ENCODE measurements at places on chromosomes 13 and 19.

DNA sequence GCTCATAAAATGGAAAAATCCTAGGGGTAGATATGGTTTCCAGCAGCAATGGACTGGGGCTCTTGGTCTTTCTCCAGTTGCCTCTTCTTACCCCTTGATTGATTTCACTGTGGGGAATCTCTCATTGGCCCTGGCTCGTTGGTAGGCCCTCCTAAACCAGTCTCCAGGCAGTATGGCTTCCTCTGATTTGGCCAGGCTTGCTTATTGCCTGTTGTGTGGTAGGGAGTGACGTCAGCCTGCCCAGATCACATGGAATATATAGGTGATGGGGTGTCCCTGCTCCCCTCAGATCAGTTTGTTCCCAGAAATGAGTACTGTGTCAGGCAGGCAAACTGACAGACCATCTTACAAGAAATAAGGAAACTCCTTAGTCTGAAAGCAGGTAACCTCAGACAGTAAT, 5.7 kb upstream of the SELENOV start:
- DNase-seq = no peak

- no peak for DNase-seq
Measured at GRCh38 chr13:34419025-34419424, 523.0 kb upstream of the NBEA start.

DNA sequence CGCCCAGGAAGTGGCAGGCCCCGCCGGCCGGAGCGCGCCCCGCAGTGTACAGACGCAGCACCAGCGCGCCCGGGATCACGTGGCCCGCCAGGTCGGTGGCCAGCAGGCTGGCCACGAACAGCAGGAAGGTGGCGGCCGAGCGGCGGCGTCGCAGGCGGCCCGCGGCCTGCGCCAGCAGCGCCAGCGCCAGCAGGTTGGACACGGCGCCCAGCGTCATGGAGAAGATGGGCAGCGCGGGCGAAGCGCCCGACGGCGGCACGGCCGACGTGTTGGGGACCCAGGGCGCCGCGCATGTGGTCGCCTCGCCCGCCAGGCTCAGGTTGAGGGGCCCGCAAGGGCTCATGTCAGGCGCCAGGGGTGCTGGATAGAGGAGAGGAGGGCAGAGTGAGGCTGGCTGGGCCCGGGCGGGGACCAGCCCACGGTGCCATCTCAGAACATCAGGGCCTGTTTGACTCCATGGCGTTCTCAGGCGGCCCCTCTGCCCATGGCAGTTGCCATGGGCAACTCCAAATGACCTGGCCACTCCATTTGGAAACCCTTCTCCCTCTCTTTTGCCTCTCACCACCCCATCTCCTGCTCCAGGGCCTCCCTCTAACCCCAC, 1.1 kb downstream of the PTGER1 start:
- DNase-seq = no peak

DNA sequence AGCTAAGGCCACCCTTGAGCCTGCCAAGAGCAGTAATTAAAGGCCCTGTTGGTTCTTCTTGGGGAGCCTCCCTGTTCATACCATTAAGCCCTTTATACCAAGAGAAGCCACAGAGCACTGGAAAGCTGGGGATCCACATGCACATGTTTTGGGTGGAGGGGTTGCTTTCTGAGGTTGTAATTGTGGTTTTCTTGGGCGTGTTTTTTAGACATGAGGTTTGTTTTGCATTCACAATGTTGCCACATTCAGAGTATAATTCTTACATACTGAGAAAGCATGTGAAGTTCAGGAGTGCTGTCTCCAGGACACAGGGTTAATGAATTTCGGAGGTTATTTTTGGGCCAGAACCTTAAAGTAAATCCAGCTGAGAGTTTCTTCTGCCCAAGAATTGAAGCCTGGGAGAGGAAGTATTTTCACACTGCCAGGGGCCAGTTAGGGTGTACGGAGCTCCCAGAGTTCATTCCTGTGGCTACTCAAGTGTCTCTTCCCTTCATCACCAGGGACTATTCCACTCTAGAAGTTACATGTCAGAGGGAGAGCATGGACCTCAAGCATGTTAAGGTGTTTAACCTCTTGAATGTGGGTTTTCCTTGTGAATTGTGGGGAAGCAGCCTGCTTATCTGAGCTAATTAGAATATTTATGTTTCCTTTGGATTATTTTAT, 37.0 kb downstream of the ZNF136 start:
- no peak for DNase-seq

GRCh38 chr13:71661921-71662320, 205.1 kb downstream of the DACH1 start:
- no peak for DNase-seq

- DNase-seq = no peak
Measured at GRCh38 chr19:14418856-14419105, 360 bp downstream of the DDX39A start.

- no peak for DNase-seq
Measured at GRCh38 chr13:33510350-33510970, 224.9 kb upstream of the STARD13 start.

Data from foreskin melanocyte (primary cell).